ENCODE measurements at places on chromosomes 11 and 22.

DNA sequence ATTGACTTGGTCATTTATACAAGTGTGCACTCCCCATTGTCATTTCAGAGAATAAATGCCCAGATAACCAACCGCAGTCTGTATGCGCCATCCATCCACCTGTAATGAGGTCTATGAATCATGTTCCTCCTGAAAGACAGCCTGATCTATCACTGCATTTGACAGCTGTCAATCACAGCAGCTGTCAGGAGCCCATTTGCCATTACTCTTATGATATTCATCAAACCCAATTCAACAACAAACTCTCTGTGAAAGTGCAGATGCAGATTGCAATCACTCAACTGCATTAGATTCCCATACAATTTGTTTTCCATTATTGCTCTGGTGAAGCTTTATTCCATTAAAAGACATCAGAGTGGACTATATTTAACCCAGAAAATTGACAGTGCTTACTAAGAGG lies 586.9 kb upstream of the KIRREL3 start:
- no peak for DNase-seq

- DNase-seq: no peak
Observed at GRCh38 chr11:16873289-16873688, 134.8 kb downstream of the C11orf58 start.

GRCh38 chr11:131688048-131688693 lies 317.8 kb downstream of the NTM start:
- peak; percentile 46 for DNase-seq

- no peak for DNase-seq
Observed at GRCh38 chr11:977830-978720, 52.4 kb downstream of the AP2A2 start.

GRCh38 chr11:102985850-102986249 lies 30.3 kb upstream of the MMP13 start:
- peak; percentile 26 for DNase-seq

DNA sequence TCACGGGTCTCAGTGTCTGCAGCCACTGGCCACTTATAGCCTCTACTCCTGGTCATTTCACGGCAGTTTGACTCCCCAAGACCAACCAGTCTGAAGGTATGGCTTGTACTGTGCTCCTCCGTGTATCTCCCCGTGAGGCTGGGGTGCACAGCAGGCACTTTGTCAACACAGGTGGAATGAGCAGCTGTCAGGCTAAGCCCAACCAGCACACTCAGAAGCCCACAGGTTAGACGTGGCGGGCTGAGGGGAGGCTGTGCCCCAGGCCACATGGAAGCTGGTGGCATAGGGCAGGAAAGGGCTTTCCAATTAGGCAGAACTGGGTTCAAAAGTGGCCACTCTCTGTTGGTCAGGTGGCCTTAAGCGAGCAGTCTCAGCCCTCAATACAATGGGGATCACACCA lies 7.0 kb downstream of the TP53I11 start:
- DNase-seq: no peak

DNA sequence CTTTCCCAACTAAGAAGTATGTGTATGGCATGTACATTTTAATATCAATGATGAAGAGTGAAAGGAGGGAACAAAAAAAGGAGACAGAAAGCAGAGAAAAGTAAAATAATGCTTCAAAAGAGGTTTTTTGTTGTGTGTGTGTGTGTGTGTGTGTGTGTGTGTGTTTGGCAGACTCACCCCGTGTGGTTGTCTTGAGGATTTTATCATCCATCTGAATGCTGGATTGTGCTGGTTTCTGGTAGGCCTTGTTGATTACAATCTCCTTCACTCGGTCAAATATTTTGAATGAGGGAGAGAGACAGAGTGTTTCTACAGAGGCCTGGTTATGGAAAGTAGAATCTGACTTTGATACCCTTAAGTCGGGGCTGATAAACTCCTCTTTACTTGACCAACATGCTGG lies 128.5 kb downstream of the ENTHD1 start:
- DNase-seq: no peak

Measured in kidney tubule cell (primary cell).